ENCODE measurements at places on chromosomes 3 and 15.
A peak's percentile ranks its signal among the peaks of the same experiment; 100 is the strongest.

DNA sequence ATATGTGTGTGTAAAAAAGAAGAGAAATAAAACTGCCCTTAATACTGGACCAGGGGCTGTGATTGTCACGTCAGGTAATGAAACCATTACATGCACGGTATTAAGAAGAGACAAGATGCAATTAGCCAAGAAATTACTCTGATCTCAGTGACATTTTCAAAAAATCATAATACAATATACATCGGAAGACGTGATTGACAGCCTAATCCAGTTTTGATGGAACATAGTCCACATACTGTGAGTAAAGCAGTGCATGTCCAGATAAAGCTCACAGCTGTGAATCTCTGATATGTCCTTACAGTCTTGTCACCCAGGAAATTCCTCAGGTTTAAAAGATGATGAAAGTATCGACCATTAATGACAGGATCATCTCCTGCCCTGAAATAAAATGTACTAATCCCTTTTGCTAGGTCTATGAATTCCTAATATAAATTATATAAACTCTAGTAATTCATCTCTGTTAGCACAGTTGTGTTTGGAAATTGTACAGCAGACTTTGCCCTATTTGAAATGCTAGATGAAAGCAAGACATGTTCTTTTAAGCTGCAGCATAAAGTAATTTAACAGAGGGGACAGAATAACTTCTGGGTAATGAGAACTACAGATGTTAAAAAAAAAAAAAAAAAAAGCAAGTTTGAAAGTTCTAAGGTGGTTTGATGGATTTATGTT lies 119.5 kb upstream of the TMCO5A start:
- no peak for DNase-seq

GRCh38 chr3:147358144-147358992 lies 48.0 kb downstream of the ZIC4 start:
- no peak for DNase-seq

DNA sequence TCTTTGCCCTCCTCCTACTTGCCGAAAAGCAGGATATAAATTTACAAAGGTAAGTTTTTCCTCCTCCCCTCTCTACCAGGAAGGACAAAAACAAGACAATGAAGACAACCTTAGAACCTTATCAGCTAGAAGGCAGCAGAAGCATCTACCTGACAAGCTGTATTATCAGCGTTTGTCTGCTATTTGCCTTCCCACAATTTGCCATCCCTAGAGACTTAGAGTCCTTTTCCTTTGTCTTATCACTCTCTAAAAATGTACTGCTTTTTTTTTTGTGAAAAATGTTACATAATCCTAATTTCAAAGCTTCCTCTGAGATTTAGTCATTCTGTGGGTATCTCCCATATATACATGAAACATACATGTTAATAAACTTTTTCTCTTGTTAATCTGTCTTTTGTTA lies 176.9 kb upstream of the PROK2 start:
- no peak for DNase-seq

DNA sequence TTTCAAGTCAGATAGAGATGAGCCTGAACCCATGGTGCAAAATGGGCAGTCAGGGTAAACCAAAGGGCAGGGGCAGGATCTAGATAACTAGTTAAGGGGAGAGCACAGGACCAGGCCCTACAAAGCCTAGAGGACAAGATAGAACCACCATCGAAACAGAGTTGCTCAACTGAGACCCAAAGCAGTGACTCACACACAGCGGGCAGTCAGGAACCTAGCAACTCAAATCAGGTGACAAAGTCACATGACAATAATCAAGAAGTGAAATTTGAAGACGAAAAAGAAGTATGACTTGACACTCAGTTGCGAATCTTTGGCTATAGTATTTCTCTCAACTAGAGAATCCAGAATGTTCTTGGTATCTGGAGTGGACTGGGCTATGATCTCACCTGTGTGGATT lies 136.0 kb upstream of the PTPRG start:
- peak; percentile 53 for DNase-seq

DNA sequence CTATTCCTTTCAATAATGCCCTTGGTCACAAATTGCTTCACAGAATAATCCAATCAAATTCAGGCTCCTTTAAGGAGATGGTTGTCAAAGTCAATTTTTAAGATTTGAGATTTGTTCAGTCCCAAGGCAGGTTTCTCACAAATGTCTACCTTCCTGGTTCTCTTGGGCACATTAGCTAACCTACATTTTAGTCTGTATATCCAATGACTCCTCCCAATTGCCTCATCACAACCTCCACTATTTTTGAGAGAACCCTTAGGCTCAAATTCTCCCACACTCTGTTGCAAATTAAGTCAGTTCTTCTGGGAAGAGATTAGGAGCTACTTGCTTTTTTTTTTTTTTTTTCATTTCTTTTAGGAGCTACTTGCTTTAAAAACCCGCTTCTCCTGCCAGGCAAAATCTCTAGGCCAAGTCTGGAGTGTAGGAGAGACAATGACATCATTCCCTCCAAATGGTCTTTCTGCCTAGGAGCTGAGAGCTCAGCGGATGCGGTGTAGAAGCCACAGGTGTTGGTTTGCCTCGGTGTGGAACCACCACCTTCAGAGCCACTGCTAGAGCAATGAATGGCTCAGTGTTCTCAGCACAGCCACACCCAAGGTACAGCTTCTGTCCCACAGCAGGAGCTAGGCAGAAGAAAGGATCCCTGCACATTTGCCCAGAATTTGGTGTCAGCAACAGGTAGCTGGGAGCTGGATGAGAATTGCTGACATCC lies 10.0 kb upstream of the INO80 start:
- DNase-seq: no peak

- no peak for DNase-seq
Observed at GRCh38 chr3:182330646-182331045, 462.7 kb upstream of the ATP11B start.

- DNase-seq: no peak
Observed at GRCh38 chr3:119507404-119507803, 9.1 kb downstream of the TIMMDC1 start.

DNA sequence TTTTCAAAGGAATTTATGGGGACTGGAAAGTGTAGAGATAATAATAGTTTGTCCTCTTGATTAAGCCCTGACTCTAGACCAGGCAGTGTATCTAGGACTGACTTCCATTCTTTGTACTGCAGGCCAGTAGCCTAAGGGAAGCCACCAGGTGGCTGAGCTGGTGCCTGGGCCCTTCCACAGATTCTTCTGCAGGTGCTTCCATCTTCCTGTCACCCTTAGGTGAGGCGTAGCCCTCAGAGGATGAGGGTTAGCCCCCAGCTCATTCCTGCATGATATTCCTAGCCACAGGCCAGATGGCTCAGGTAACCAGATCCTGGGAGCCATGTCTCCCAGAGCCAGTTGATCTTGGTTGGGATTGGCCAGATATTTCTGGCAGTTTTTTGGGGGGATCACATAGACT lies 169.0 kb upstream of the IL12A start:
- DNase-seq: no peak

DNA sequence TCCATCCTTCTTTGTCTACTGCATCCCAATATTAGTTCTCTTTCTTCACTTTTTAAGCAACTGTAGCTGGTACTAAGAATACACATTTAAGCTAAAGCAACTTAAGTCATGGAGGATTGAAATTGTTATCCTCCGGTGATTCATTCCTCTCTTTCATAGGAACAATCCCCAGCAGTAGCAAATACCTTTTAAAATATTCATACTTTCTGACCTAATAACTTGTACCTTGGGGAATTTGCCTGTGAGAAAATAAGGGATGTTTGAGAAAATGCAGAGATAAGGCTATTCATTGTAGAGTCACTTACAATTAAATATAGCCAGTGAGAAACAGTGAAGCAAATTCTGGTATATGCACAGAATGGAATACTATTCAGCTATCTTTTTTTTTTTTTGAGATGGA lies 66.0 kb downstream of the VPS13C start:
- DNase-seq: no peak

DNA sequence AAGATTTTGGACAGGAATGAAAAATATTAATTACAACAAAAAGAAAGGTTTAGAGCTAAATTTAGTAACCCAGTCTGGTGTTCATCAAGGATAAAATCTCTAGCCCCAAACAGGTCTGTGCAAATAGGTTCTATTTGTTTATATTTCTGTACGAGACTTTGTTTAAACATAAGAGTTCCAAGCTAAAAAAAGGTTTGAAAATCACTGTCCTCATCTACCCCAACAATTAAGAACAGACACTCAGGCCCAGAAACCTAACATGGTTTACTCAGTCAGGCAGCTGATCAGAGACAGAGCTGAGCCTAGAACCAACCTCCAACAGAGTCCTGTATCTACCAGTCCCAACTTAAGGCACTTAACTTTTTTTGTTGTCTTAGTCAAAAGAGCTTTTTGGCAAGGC lies 49.3 kb downstream of the SNX4 start:
- no peak for DNase-seq

- DNase-seq: no peak
Observed at GRCh38 chr3:108485146-108485545, 25.2 kb downstream of the MYH15 start.

DNA sequence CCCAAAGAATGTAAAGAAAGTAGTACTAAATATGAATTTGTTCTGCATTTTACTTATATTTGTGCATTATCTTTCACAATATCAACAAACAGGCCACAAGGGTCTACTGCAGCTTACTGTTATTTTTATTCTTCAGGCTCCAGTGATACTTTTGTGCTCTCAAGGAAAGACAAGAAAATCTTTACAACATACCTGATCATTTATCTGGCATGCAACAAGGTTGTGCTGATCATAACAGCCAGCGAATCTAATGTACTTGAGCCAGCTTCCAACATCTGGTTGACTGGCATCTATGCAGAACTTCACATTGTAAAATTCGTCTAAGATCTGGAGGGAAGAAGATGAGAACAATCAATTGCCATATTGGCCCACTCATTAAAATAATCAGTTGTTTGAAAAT lies 520.0 kb downstream of the MECOM start:
- DNase-seq: no peak

DNA sequence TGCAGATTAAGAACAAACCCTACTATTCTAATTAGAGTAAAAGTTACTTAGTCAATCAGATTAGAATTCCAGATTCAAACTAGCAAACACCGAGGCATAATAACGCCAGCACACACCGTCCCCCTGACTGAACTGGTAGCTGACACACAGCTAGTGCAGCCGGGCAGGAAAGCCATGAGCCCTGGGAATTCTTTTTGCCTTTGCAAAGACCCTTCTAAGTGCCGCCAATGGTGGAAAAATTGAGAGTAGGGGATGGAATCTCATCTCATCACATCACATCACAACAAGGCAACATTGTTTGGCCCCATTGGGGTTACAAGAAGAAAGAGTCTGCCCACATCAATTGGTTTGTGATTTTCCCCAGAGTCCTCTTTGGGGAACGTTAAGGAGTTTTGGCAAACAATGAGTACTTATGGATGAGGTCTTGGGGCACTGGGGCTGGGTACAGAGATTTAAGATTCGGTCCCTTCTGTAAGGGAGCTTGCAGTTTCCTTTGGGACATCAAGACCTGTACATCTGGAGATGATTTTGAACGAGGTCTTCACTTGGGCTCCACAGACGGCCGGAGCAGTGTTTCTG lies 120.4 kb upstream of the MEF2A start:
- DNase-seq: no peak

DNA sequence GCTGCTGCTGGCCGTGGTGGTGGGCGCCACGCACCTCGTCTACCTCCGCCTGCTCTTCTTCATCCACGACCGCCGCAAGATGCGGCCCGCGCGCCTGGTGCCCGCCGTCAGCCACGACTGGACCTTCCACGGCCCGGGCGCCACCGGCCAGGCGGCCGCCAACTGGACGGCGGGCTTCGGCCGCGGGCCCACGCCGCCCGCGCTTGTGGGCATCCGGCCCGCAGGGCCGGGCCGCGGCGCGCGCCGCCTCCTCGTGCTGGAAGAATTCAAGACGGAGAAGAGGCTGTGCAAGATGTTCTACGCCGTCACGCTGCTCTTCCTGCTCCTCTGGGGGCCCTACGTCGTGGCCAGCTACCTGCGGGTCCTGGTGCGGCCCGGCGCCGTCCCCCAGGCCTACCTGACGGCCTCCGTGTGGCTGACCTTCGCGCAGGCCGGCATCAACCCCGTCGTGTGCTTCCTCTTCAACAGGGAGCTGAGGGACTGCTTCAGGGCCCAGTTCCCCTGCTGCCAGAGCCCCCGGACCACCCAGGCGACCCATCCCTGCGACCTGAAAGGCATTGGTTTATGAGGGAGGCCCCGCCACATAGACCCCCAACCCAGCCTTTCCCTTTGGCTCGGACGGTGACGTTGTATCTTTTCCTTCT lies 1.1 kb downstream of the GPR27 start:
- DNase-seq: no peak

GRCh38 chr15:64138331-64138941 lies 13.1 kb upstream of the SNX22 start:
- DNase-seq: no peak

DNA sequence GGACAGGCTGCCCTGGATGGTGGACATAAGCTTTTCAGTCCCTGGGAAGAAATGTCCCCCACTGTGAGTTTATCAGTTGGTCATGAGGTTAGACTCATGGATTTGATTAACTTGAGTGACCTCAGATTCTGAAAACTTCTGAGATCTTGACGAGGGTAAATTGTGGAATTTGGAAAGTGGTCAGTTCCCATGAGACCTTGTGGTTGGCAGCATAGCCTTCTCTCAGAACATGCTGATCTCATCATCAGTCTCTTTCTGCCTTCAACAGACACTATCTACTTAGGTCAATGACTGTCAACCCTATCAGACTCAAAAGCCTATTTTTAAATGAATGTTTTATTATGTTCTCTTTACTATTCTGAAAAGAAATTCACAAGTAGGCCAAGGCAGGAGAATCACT lies 45.6 kb upstream of the NDUFB4 start:
- no peak for DNase-seq

DNA sequence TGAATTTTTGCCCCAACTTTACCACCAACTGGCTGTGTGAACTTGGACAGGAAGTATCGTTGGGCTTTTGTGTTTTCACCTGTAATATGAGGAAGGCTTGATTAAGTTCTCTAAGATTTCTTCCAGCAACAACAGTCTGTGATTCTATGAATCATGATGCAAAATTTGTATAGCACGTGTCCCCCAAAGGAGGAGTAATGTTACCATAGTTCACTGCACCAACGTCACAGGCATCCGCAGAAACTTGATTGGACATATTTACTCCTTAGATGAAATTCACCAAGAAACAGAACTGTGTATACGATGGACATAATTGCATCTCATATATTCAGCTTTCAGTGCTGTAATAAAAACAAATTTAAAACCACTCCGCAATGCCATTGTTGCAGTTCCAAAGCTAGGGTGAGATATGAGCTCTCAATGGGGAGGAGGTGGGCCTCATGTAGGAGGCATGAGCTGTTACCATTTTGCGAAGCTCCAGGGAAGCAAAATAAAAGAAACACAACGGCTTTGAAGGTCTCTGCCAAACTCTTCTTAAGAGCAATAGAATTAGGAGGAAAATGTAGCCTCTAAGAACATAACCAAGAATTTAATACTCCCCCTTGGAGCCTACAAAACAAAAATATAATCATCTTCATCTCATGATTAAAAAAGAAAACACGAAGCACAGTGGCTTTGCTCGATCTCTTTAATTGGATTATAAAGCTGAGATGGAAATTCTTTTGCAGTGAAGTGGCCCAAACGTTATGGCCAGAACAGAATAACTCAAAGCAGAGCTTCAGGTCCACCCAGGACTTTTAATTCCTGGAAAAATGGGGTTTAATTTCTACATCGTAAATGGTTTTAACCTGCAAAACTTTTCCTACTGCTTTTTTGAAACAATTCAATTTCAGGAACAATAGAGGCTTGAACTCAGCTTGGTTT lies 80.7 kb downstream of the CHST2 start:
- DNase-seq: no peak
